T-helper 2 cell (primary cell): ENCODE measurements at places on chromosomes 3 and 15.

- no peak for DNase-seq
Observed at GRCh38 chr3:74347563-74348268, 266.7 kb downstream of the CNTN3 start.

- no peak for DNase-seq
Observed at GRCh38 chr15:73264881-73265280, 103.9 kb downstream of the HCN4 start.

DNA sequence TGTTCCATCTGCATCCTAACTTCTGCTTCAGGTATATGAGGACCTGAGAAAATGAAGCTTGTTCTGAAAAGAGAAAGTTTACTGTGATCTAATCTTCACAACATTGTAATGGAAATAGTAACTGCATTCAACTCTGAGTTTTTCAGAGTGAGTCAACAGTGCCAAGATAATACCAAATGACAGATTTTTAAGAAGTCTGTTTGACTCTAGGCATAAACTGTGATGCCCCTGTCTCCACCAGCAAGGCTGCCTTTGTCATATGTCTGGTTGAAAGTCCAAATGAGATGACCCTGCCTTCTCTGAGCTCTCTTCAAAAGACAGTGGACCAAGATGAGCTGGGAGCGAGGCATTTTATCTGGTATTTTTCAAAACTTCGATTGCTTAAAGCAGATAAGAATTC, 44.8 kb upstream of the B3GNT5 start:
- no peak for DNase-seq

DNA sequence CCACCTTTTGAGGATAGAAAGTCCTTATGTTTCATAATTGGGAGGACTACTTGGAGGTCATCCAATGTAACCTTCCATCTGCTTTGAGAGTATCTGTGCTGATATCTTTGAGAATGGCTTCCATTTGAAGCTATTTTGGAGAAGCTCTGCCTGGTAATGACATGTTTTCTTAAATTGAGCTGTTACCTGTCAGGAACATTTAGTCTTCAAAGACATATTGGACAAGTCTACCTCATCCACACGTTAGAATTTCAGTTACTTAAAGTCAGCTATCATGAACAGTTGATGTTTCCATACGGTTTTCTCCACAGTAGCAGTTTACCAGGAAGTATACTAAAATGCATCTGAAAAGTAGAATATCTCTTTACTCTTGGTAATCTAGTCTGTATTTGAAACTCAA, 318.5 kb downstream of the EDEM1 start:
- DNase-seq: no peak

DNA sequence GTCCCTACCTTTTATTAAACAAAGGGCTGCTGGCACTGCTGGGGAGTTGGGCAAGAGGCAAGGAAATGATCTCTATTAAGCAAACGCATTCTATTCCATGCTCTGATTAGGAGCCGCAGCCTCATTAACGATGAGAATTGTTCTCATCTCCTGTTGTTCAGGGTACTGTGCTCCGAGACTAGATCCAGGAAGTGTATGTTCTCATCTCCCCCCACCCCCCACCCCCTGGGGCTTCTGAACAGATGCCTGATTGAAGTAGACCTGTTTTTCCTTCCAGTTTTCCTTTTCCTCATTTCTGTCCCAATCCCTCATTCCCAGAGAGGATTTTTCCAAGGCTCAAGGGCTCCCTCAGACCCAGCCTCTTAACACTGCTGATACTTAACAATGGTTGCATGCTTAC, 81.6 kb upstream of the FEZF2 start:
- no peak for DNase-seq

- no peak for DNase-seq
Observed at GRCh38 chr15:34582461-34583371, 735 bp downstream of the GOLGA8B start.

- DNase-seq: no peak
Observed at GRCh38 chr15:38042707-38043445, 108.4 kb downstream of the TMCO5A start.

DNA sequence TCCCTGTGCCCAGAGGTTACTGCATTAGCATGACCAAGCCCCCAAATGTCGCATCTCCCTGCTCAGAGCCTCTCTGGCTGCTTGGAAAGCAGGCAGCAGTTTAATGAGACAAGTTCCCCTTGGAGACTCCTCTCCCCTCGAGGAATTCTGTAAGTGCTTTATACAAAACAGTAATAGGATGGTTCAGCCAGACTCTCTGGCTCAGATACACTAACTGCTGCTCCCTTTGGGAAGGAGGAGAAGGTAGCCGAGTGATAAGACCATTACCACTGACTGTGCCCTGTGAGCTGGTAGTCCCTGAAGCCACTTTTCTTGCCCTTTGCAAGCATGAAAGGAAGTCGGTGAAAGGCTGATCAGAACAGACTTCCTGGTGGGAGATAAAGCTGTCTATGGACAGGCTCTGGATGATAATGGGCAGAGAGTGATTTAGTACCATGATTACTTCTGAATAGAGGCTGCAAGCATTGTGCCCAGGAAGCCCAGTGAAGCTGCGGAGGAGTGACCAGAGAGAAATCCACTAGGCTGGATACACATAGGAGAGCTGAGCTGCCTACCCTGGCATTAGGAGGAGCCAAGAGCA, 100.8 kb downstream of the SEMA6D start:
- no peak for DNase-seq

DNA sequence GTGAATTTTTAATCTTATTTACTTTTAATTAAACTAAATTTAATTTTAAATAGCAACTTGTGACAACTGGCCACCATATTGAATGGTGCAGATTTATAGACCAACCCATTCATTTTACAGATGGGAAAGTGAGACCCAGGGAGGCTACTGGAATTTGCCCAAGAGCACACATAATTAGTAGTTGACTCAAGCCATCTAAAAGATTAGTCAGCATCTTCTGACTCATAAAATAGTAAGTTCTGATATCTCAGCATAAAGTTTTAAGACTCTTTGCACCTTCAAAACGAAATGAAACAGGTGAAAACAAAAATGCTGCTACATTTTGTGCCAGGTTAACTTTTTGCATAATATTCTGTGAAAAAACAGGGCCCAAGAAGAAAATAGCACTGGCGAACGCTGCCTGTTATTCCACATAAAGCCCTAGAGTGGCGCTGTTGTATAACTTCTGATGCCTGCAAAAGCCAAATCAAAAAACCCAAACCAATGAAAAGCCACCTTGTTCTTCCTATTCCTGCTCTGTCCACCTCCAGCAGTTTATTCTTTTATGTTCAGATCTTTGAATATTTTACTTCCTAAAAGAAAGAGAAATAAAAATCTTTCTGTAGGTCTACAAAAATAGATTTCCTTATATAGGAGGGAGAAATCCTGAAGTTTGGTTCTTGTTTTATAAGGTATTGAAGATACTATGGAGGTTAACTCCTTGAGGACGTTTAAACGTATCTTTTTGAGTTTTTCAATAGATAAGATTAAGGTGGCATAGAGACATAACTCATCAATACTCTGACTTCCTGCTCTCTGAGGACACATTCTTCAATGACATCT, 62.8 kb downstream of the OTOL1 start:
- DNase-seq: peak; percentile 37

DNA sequence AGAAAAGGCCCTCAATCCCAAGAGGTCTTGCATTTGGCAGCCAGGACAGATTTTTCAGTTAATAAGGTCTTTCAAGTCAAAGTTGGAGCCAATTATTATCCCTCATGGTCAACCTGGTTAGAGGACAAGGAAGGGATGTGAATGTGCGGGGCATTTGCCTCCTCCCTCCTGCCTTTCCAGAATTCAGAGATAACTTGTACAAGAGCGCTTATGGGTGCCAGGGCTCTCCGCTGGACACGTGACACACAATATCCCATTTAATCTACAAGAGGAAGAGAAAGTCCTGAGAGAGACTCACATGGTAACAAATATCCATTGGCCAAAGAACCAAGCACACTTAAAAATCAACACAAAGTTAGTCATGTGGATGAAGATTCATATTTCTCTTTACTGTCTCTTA, 78.5 kb upstream of the ST8SIA2 start:
- no peak for DNase-seq

GRCh38 chr15:77696871-77697270, 64.2 kb upstream of the LINGO1 start:
- DNase-seq: no peak

GRCh38 chr15:36959746-36960145, 140.6 kb downstream of the MEIS2 start:
- no peak for DNase-seq

DNA sequence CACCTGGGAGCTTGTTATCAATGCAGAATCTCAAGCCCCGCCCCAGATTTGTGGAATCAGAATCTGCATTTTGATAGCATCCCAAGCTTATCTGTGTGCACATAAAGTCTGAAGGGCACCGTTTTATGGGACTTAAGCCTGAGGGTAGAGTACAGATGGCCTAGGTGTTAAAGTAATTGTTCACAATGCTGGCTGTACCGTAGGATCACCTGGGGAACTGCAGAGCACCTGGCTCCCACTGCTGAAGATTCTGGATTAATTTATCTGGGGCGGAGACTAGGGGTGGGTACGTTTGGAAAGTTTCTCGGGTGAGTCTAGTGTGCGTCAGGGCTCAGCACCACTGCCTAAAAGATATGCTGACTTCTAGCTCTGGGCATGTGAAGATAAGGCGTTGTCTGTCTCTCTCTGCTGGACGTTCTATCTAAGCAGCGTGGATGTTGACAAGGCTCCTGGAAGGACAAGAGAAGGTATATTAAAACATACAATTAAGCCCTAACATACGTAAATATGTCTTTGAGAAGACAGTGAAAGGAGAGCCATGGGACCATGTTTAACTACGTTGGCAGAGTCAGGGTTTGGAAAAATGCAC, 63.2 kb upstream of the RASGRP1 start:
- DNase-seq: no peak

DNA sequence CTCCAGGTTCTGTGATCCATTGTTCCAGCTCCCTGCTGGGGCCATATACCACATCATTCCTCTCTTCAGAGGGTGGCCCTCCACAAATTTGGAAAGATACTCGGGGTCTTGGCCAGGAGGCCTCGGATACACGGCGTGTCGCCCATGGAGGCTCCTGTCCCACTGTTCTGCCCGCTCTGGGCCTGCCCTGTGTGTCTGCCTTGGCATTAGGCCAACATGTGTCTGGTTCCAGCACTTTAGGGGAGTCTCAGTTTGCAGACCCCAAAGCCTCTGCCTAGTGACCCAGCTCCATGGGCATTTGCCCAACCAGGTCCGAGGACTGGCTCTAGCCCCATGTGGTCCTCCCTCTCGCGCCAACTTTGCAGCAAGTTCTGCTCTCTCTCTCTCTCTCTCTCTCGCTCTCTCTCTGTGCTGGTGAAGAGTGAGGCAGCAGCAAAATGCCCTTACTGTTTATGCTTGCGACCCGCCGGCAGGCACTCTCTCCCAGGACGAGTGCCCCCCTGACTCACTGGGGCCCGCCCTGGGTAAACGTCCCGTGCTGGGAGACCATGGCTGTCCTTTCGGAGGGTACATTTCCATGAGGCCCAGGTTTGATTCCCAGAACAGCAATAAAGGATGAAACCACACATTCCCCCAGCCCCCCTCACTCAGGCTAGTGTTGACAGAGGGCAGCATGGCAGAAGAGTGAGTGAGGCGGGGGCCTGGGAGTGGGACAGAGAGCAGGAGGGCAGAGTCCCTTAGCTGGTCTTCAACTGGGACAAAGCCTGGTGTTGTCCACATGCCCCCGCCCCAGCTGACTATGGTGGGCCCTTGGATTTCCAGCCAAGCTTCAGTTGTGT, 77.9 kb downstream of the ISG20 start:
- DNase-seq: no peak

DNA sequence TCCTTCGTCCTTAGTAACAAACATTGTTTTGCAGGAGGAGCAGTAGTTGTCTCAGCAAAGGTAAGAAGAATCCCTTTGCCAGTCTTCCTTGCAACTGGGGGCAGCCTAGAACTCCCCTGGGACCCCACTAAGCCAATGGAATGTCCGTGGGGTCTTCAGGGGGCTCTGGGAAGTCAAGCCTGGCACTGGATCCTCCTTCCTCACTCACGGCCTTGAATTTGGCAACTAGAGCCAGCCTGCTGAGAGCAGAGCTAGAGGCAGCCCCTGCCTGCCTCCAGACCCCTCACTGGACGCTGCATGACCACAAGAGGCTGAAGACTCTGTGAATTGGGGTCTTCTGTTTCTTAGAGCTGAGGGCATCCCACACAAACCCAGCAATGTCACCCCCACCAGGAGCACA, 18.6 kb upstream of the PRR23E start:
- no peak for DNase-seq

- no peak for DNase-seq
Observed at GRCh38 chr3:1394188-1394587, 301.4 kb downstream of the CNTN6 start.

GRCh38 chr15:27958911-27959578, 140.1 kb downstream of the OCA2 start:
- DNase-seq: no peak

- no peak for DNase-seq
Observed at GRCh38 chr15:41309226-41309905, 23.0 kb downstream of the OIP5 start.

- DNase-seq: no peak
Observed at GRCh38 chr3:158350971-158351370, 220.0 kb upstream of the MLF1 start.

DNA sequence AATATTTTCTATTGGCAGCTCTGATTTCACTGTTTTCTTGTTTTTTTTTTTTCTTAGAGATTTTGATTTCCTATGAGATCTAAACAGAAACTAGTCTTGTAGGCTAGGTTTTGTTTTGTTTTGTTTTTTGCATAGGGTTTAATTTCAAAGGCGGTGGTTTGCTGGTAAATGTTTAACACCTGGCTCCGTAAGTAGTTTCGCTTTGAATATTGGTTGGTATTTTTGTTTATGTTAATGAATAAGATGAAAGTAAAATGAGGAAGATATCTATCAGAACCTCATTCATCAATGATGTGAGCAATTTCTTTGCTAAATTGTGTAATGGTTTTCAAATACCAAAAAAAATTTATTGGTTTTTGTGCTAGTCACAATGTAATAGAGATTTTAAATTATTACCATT, 39.7 kb upstream of the TM4SF1 start:
- DNase-seq: no peak

DNA sequence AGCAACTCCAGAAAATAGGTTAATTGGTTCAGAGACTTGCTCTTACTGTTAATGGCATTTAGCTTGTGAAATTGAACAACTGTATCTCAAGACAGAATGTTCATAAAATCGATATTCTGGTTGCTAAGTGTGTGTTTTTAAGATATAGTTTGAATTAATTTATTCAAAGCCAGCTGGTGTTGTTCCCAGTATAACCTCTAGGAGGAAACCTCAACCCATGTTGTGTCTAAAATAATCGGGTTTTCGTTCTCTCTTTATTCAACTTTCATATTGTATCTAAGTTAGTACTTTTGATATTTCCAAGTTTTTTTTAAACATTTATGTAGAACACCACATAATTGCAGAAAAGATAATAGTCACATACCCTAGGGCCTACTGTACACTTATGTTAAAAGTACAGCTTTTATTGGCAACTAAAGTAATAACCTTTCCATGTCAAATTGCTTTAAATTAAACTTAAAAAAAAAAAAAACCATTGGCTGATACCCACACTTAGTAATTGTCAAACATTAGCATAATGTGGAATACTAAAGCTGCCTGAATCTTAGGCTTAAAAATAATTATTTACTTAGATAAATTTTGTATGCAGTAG, 90.9 kb downstream of the SAMMSON start:
- no peak for DNase-seq

GRCh38 chr3:108959017-108959416, 5.3 kb upstream of the GUCA1C start:
- no peak for DNase-seq
